C1 segment of cervical spinal cord (tissue), 14 donors: ENCODE measurements at places on chromosomes 7 and 10.

DNA sequence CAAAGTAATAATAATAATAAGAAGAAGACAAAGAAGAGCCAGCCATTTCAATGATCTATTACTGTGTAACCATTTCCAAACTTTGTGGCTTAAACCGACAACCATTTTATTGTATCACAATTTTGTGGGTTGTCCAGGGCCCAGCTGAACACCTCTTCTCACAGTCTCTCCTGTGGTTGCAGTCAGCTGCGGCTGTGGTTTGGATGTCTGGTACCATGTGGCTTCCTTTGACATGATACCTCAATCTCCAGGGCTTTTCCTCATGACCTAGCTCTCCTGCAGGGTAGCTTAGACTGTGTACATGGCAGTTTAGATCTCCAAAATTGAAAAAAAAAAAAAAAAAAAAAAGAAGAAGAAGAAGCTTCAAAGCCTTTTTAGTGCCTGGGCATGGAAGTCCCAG is 72.6 kb upstream of the NFKB2 start:
- DNase-seq = no peak

GRCh38 chr7:102289057-102289456 is 2.4 kb downstream of the SH2B2 start:
- no peak for DNase-seq

GRCh38 chr7:135601182-135601581 is 43.5 kb downstream of the NUP205 start:
- DNase-seq = no peak

DNA sequence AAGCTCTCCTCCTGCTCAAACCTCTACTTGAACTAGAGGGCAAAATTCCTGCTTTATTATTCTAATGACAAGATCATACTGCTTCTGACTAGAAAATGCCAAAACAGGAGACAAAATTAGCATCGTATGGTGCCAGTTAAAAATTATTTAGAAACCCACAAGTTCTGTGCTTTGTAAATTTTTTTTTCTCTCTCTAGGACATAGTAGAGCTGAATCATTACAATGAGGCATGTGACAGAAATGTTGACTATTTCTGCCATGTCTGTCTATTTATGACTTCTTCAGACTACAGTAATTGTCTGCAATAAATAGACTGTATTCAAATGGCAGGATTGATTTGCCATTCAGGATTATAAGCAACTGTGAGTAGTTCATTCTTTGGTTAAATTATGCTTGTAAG is 335.8 kb downstream of the PRPF18 start:
- no peak for DNase-seq

- DNase-seq = no peak
Measured at GRCh38 chr10:96124230-96125141, 5.6 kb upstream of the ZNF518A start.

GRCh38 chr10:124611738-124612137 is 132.4 kb downstream of the FAM53B start:
- DNase-seq = no peak

DNA sequence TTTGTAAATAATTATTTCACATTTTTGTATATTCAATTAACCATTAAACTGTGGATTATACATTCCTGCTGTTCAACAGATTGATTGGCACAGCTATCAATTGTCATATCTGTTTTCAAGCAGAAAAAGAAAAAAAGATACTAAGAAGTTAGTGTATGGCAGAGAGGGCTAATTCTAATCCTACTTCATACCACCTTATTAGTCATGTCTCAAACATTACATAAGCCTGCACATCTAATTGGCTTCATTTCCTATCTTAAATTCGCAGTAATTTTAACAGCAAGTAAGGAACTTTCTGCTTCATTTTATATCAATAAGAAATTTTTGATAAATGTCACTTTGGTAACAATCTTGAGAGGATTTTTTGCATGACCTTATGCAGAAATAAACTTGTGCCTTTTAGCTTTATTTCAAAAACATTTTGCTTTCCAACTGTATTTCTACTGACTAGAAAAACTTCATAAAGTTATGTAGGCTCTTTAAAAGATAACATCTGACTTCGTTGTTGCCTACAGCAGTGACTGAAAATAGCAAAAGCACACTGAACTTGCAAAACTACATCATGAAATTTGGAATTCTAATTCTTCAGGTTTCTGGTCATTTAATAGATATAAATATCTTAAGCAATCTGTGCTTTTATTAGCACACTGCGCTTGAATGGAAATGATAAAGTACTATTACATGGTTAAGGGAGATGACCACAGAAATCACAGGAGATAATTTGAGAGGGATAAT is 111.5 kb downstream of the SEMA3C start:
- DNase-seq = no peak
